ENCODE measurements at places on chromosomes 12 and 14.

- no peak for DNase-seq
Observed at GRCh38 chr14:96730386-96730785, 66.8 kb upstream of the VRK1 start.

DNA sequence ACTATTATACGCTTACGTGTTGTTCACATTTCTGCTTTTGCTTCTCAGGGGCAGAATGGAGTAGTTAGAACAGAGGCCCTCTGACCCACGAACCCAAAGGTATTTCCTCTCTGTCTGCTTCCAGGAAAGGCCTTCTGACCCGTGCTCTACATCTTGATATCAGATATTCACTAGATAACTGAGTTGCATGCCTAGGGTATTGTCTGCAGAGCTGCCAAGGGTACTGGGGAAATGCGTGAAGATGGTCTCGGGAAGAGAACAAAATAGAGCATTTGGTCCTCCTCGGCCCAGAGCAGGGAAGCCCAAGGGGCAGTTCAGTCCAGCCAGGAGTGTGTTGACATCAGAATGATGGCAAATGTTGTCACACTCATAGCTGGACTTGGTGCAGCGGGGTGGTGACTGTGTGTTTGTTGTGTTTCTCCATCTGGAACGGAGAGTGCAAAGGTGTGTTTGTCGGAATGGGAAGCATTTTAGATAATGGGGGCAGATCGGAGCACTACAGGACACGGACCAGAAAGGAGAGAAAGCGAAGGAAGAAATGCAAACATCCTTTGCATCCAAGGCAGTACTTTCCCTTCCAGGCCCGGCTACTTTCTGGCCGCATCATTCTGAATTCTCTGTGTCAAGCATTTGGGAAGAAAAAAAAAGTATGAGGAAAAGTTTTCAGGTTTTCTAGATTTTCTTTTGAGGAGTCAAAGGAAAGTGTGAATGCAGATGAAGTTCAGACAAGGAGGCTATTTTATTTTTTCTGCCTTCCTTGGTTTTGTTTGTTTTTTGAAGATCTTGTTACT lies 8.1 kb downstream of the GLT1D1 start:
- no peak for DNase-seq

DNA sequence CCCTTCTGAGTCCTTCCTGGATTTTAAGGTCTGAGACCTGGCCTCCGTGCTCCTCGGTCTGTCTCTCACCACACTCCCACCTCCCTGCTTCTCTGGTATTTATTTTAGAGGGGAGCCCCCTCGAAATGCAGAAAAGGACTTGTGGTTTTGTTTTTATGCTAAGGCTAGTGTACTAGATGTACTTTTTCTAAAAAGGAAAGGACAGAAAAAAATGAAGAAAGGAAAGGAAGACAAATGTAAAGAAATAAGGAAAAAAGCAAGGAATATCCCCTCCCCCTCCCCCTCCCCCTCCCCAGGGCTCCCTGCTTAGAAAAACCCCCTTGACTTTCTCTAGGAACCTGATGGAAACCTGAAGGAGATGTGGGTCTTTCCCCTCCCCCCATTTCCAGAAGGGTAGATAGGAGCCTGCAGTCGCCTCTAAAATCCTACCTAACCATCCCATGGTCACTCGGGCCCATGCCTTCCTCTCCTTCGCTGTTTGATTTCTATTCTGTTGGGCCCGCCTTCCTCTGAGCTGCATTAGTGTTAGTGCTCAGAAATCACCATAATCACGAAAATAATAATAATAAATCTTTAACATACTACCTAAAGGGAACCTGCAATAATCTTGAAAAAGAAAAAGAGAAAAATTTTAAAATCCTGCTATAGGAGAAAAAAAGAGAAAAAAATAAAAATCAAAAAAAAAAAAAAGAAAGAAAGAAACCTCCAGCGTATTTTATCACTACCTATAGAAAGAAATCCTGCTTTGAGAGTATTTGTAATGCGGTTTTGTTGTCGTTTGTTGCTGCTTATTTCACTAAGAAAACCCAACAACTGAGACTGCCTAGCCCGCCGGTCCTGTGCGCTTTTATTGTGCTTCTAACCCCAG lies 3.1 kb downstream of the HOXC8 start:
- DNase-seq = no peak

GRCh38 chr14:92880851-92881250 lies 42.1 kb upstream of the CHGA start:
- DNase-seq = peak; percentile 80

GRCh38 chr14:71187633-71188356 lies 280.5 kb downstream of the PCNX1 start:
- no peak for DNase-seq

DNA sequence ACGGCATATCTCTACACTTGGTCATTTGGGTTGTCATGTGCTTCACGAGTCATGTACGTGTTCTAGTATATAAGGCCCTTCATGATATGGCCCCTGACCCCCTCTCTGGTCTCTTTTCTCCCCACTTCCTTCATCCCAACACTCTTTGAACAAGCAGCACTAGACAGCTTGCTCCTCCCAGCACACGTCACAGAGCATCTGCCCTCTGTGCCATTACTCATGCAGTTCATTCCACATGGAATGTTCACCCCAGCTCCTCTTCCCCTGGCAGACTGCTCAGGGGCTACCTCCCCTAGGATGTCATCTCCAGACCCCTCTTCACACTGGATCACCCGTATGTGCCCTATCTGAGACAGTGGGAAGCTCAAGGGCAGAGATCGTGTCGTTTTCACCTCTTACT lies 14.1 kb upstream of the LRP1-AS start:
- no peak for DNase-seq

- DNase-seq = no peak
Observed at GRCh38 chr12:104605685-104606084, 148.9 kb downstream of the CHST11 start.

DNA sequence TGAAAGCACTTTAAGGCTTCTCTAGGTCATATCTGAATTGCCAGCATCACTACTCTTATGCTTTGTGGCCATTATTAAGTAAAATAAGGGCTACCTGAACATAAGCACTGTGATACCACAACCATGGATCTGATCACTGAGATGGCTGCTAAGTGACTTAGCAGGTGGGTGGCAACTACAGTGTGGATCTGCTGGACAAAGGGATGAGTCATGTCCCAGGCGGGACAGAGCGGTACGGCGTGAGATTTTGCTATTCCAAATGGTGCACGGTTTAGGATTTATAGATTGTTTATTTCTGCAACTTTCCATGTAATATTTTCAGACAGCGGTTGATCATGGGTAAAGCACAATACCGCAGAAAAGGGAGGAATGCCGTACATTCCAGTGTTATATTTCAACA lies 39.4 kb downstream of the MLXIP start:
- DNase-seq = peak; percentile 39

GRCh38 chr12:48198672-48198971 lies 4.5 kb downstream of the OR10AD1 start:
- no peak for DNase-seq

GRCh38 chr12:75533239-75533638 lies 21.8 kb upstream of the KRR1 start:
- no peak for DNase-seq

GRCh38 chr12:81570234-81570633 lies 188.9 kb downstream of the PPFIA2 start:
- DNase-seq = no peak

DNA sequence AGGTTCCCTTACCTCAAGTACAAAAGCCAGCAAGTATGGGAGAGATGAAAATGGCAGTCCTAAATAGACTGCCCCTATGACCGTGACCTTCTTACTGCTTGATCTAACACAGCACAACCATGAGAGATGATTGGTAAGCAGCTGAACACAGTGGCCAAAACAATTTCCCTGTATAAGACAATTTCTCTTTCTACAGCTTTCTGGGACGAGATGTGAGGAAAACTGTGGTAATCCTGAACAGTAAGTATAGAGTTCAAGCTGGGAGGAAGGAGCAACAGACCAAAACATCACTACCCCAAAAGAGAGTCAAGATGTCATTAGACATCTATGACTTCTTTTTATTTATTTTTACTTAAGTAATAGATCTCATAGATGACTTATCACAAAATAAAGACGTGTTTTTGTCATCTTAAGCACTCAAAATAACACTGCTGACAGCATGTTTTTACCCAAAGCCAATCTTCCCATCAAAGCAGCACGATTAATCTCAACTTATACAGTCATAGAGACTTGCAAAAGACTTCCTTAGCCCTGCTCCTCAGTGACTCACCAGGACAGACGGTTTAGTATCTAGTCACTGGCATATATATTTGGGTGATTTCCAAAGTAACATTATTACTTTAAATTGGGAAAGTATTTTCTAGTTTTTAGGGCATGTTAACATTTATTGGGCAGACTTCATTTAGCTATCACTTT lies 3.7 kb downstream of the TMEM52B start:
- DNase-seq = peak; percentile 85

DNA sequence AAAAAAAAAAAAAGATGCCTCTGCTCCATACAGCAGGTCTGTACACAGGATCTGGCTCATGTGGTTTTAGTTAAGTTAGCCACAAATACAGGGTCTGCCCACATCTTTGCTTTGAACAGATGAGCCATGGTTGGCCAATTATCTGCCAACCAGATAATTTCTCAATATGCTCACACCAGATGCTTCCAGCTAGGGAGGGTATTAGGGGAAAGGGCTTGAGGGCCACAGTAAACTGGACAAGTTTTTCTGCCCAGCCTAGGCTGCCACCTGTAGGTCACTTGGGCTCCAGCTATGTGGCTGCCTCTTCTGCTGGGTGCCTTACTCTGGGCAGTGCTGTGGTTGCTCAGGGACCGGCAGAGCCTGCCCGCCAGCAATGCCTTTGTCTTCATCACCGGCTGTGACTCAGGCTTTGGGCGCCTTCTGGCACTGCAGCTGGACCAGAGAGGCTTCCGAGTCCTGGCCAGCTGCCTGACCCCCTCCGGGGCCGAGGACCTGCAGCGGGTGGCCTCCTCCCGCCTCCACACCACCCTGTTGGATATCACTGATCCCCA lies 776 bp downstream of the RDH5 start:
- peak; percentile 87 for DNase-seq

- no peak for DNase-seq
Observed at GRCh38 chr12:4910502-4911315, 1.0 kb downstream of the KCNA1 start.
